H1 (cell line): ENCODE measurements at places on chromosomes 12 and 14. TPM values are rescaled to one million over a fixed set of nuclear protein-coding genes. Genes with fewer than 3 reads are reported as not detected.

Gene KLHL33
- 0.11 TPM in 1 of 2 replicates, not detected in the other for total RNA-seq

Gene GPR65
- not detected in 2 replicates for total RNA-seq

Gene FITM1
- 0.33 and 0.76 TPM in 2 replicates for total RNA-seq

Gene ADAM21
- not detected in 2 replicates for total RNA-seq

Gene TAS2R46
- 0.48 TPM in 1 of 2 replicates, not detected in the other for total RNA-seq

Gene TROAP
- 52.0 and 54.0 TPM in 2 replicates for total RNA-seq

Gene BICDL1
- total RNA-seq, result 25.9 and 26.9 TPM in 2 replicates

Gene TEX52
- not detected in 2 replicates for total RNA-seq

Gene SYCP3
- total RNA-seq, result 0.07 TPM in 1 of 2 replicates, not detected in the other

Gene OTOGL
- total RNA-seq, result 0.17 and 0.31 TPM in 2 replicates

Gene HOXC12
- not detected in 2 replicates for total RNA-seq

Gene NPFF
- 0.80 TPM in 1 of 2 replicates, not detected in the other for total RNA-seq

Gene STXBP6
- 18.1 and 19.3 TPM in 2 replicates for total RNA-seq

Gene CAPZA3
- not detected in 2 replicates for total RNA-seq

- no peak for DNase-seq
- H3K27ac ChIP-seq, result no peak overlapping the region
- H3K4me1 ChIP-seq, result no peaks in the 10 kb centered on the region
- no peaks in the 10 kb centered on the region for H3K36me3 ChIP-seq
Observed at GRCh38 chr14:68712703-68713370, 80.0 kb downstream of the ZFP36L1 start.

GRCh38 chr12:71045781-71046180 lies 112.0 kb downstream of the TSPAN8 start:
- H3K4me3 ChIP-seq, result no peak overlapping the region
- no peaks in the 10 kb centered on the region for H3K27me3 ChIP-seq
- no peaks in the 10 kb centered on the region for H3K4me1 ChIP-seq
- H3K36me3 ChIP-seq, result no peaks in the 10 kb centered on the region

DNA sequence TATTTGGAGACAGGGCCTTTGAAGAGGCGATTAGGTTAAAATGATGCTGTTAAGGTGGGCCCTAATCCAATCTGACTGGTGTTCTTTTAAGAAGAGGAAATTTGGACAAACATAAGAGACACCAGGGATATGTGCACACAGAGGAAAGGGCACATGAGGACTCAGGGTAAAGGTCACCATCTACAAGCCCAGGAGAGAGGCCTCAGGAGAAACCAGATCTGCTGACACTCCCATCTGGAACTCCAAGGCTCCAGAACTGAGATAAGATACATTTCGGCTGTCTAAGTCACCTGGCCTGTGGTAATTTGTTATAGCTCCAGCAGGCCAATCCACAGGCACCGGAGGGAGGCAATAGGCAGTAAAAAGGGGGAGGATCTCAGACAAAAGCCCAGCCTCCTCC lies 48.6 kb downstream of the KICS2 start:
- H3K36me3 ChIP-seq, result no peaks in the 10 kb centered on the region
- H3K4me3 ChIP-seq, result no peak overlapping the region
- no peak for DNase-seq
- H3K4me1 ChIP-seq, result peaks cover 4% of the 10 kb centered on the region
- no peak overlapping the region for H3K27ac ChIP-seq

GRCh38 chr14:96614481-96614881 lies 112.3 kb downstream of the PAPOLA start:
- no peak overlapping the region for H3K4me3 ChIP-seq
- no peaks in the 10 kb centered on the region for H3K27me3 ChIP-seq

GRCh38 chr14:105201925-105202513 lies 20.9 kb upstream of the NUDT14 start:
- H3K4me1 ChIP-seq, result peaks cover 5% of the 10 kb centered on the region
- DNase-seq, result no peak
- no peak overlapping the region for H3K4me3 ChIP-seq
- H3K36me3 ChIP-seq, result no peaks in the 10 kb centered on the region

DNA sequence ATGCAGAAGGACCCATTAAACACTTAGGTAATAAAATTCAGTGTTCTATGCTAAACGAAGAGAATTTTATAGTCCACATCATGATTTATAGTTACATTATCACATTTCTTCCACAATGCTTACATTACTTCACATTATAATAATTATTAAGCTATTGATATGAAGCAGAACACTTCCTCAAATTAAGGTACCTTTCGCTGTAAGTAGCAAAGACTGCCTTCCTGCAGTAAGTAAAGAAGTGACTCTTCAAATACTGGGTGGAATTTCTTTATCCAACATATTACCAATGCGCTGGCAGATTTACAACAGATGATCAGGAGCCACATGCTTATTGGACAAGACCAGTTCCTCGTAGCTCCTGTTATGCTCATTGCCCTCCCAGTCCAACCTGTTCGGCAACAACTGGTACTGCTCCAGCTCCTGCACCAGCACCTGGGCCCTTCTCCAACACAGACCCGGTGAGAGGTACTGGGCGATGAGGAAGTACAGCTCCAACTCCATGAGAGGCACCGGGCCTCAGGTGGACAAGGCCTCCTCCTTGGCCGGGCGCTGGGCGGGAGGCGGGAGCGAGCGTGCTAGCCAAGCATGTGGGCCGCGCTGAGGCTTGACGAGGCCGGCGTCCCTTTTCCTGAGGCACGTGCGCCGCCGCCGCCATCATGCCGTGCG lies 210.7 kb upstream of the ATP2B1 start:
- no peaks in the 10 kb centered on the region for H3K36me3 ChIP-seq
- H3K27me3 ChIP-seq, result no peaks in the 10 kb centered on the region
- H3K4me3 ChIP-seq, result no peak overlapping the region

- H3K4me3 ChIP-seq, result no peak overlapping the region
- H3K27ac ChIP-seq, result no peak overlapping the region
- no peaks in the 10 kb centered on the region for H3K4me1 ChIP-seq
- no peaks in the 10 kb centered on the region; the same call in 1 of the 2 replicates for H3K27me3 ChIP-seq
- no peaks in the 10 kb centered on the region for H3K36me3 ChIP-seq
- no peak for DNase-seq
Observed at GRCh38 chr14:100775351-100775830, 48.7 kb downstream of the DLK1 start.

DNA sequence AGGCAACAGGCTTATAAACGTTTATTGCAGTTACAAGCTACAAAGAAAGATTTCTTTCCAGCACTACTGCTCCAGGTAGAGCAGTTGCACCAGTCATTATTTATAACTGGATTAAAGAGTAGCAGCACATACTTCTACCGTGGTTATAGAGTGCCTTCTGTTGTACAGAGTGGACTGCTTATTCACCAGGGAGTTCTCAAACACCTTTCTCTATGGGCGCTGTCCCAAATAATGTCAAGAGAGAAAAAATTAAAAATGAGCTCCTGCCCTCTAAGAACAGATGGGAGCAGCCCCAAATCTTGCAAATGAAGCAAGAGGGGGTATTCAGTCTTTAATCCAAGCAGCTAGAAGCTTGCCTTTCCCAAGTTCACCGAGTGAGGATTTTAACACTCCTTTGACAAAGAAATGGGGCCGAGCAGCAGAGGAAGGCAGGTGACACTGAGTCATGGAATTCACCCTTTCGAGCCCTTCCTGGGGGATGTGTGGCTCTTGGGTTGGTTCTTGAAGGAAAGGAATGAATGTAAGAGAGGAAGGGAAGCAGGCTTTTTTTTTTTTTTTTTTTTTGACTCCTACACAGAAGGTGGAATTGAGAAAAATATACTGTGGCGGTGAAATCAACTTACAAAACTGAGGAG lies 181.2 kb downstream of the PRKCH start:
- H3K27me3 ChIP-seq, result no peaks in the 10 kb centered on the region
- H3K27ac ChIP-seq, result peak overlapping the region; percentile 66; the same call in 1 of the 2 replicates
- H3K36me3 ChIP-seq, result no peaks in the 10 kb centered on the region
- no peak for DNase-seq

DNA sequence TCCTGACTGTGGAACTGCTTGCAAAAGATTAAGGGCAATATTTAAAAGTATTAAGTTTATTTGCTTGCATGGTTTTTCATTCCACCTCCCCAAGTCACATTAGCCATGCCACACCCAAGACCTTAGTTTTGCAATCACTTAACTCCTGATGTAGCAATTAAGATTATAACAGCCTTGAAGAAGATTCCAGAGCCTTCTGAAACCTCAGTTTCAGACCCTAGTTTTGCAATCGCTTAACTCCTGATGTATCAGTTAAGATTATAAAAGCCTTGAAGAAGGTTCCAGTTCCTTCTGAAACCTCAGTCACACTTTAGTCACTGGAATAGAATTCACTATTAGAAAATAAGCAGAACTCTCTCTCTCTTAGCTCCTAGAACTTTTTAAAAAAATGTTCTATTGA lies 42.7 kb upstream of the DCN start:
- H3K4me3 ChIP-seq, result no peak overlapping the region
- no peak overlapping the region for H3K27ac ChIP-seq
- H3K4me1 ChIP-seq, result no peaks in the 10 kb centered on the region
- DNase-seq, result no peak
- H3K27me3 ChIP-seq, result peaks cover 1% of the 10 kb centered on the region
- H3K36me3 ChIP-seq, result no peaks in the 10 kb centered on the region

GRCh38 chr14:90760591-90761316 lies 55.5 kb downstream of the TTC7B start:
- no peaks in the 10 kb centered on the region for H3K27me3 ChIP-seq
- H3K36me3 ChIP-seq, result no peaks in the 10 kb centered on the region
- H3K27ac ChIP-seq, result no peak overlapping the region
- DNase-seq, result peak; percentile 51
- peaks cover 11% of the 10 kb centered on the region for H3K4me1 ChIP-seq
- no peak overlapping the region for H3K4me3 ChIP-seq

- H3K27ac ChIP-seq, result no peak overlapping the region
- DNase-seq, result no peak
- no peak overlapping the region for H3K4me3 ChIP-seq
Observed at GRCh38 chr12:131362291-131363211, 348.3 kb upstream of the SFSWAP start.

GRCh38 chr12:126998747-126999285 lies 1268.2 kb upstream of the TMEM132C start:
- no peaks in the 10 kb centered on the region for H3K36me3 ChIP-seq
- H3K27me3 ChIP-seq, result no peaks in the 10 kb centered on the region
- DNase-seq, result no peak
- H3K27ac ChIP-seq, result no peak overlapping the region
- no peak overlapping the region for H3K4me3 ChIP-seq

GRCh38 chr12:13005649-13006048 lies 5.6 kb upstream of the HEBP1 start:
- peaks cover 8% of the 10 kb centered on the region for H3K4me1 ChIP-seq
- no peak overlapping the region for H3K4me3 ChIP-seq
- no peaks in the 10 kb centered on the region for H3K36me3 ChIP-seq

DNA sequence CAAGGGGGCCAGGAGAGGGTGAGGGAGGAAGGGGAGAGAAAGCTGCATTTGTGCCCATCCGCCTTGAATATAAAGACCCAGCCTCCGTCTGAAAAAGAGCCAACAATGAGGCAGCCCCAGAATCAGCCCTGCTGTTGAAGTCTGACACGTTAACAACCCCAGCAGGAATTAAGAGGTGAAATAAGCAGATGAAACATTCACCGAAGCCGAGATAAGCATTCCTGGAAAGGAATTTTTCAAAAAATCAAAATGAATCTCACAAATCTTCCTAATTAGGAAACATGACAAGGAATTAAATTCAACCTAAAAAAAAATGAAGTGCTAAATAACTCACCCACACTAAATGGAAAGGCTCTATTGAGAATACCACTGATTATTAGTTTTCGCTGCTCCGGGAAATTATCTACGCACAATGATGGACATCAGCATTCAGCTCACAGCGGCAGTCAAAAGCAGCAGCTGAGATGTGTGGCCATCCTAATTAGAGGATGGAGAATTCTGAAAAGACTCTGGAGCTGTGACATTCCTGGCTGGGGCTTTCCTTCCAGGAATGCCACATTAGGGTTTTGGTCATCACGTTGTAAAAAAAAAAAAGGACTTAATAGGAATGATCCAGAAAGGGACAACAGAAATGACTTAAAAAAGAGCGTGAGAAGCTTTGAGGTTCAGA lies 8.2 kb upstream of the PARP11 start:
- H3K27me3 ChIP-seq, result no peaks in the 10 kb centered on the region; the same call in 1 of the 2 replicates
- no peaks in the 10 kb centered on the region for H3K36me3 ChIP-seq
- H3K4me1 ChIP-seq, result peaks cover 2% of the 10 kb centered on the region
- no peak for DNase-seq

- no peaks in the 10 kb centered on the region for H3K36me3 ChIP-seq
- no peak for DNase-seq
- H3K4me3 ChIP-seq, result no peak overlapping the region
- no peaks in the 10 kb centered on the region for H3K27me3 ChIP-seq
Observed at GRCh38 chr12:90519285-90519684, 435.7 kb downstream of the CCER1 start.

GRCh38 chr14:95263527-95264231 lies 56.0 kb downstream of the CLMN start:
- no peak overlapping the region for H3K27ac ChIP-seq
- peaks cover 8% of the 10 kb centered on the region for H3K4me1 ChIP-seq
- no peaks in the 10 kb centered on the region for H3K36me3 ChIP-seq
- H3K27me3 ChIP-seq, result no peaks in the 10 kb centered on the region
- H3K4me3 ChIP-seq, result no peak overlapping the region

GRCh38 chr14:42173206-42173605 lies 566.5 kb downstream of the LRFN5 start:
- no peaks in the 10 kb centered on the region for H3K27me3 ChIP-seq
- DNase-seq, result no peak
- no peak overlapping the region for H3K27ac ChIP-seq
- H3K4me3 ChIP-seq, result no peak overlapping the region
- no peaks in the 10 kb centered on the region for H3K4me1 ChIP-seq

GRCh38 chr14:49966304-49966809 lies 73.5 kb downstream of the ARF6 start:
- H3K27me3 ChIP-seq, result no peaks in the 10 kb centered on the region
- no peaks in the 10 kb centered on the region for H3K36me3 ChIP-seq
- H3K27ac ChIP-seq, result peak overlapping the region; percentile 6; the same call in 1 of the 2 replicates
- peak overlapping the region; percentile 19; the same call in 1 of the 2 replicates for H3K4me3 ChIP-seq

- H3K27me3 ChIP-seq, result no peaks in the 10 kb centered on the region
- no peaks in the 10 kb centered on the region; the same call in 1 of the 2 replicates for H3K4me1 ChIP-seq
Observed at GRCh38 chr12:2297004-2297403, 244.2 kb downstream of the CACNA1C start.

GRCh38 chr14:49975799-49976198 lies 82.9 kb downstream of the ARF6 start:
- no peaks in the 10 kb centered on the region for H3K36me3 ChIP-seq
- DNase-seq, result no peak
- H3K4me1 ChIP-seq, result no peaks in the 10 kb centered on the region
- no peak overlapping the region for H3K4me3 ChIP-seq
- H3K27ac ChIP-seq, result no peak overlapping the region
- H3K27me3 ChIP-seq, result no peaks in the 10 kb centered on the region

GRCh38 chr14:101467181-101467926 lies 93.9 kb upstream of the DIO3 start:
- H3K4me1 ChIP-seq, result no peaks in the 10 kb centered on the region
- H3K36me3 ChIP-seq, result no peaks in the 10 kb centered on the region
- H3K4me3 ChIP-seq, result no peak overlapping the region
- H3K27ac ChIP-seq, result no peak overlapping the region
- peaks cover 2% of the 10 kb centered on the region; the same call in 1 of the 2 replicates for H3K27me3 ChIP-seq
- DNase-seq, result no peak

DNA sequence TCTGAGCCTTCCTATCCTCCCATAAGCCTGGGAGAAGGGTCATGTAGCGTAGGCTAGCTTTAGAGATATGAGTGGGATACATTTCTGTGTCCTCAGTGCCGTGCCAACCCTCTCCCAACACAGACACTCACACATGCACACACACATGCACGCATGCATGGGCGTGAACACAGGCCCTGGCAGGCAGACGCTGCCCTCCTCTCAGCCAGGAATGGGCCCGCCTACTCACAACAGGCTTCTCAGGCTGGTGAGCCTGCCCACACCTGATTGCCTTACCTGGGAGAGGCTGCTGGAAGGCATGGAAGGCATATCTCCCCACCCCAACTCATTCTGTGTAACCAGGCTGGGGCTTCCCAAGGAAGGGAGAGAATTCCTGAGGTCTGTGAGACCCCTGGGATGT lies 12.8 kb upstream of the ACVR1B start:
- H3K27ac ChIP-seq, result no peak overlapping the region
- H3K4me3 ChIP-seq, result no peak overlapping the region
- no peaks in the 10 kb centered on the region for H3K27me3 ChIP-seq
- no peak for DNase-seq
- no peaks in the 10 kb centered on the region for H3K4me1 ChIP-seq
- H3K36me3 ChIP-seq, result no peaks in the 10 kb centered on the region
